ENCODE measurements at places on chromosomes 12 and 14. TPM values are rescaled to one million over a fixed set of nuclear protein-coding genes. Genes with fewer than 3 reads are reported as not detected.
A peak's percentile ranks its signal among the peaks of the same experiment; 100 is the strongest.

- DNase-seq, result no peak
Observed at GRCh38 chr12:39405580-39405979, 37.3 kb downstream of the KIF21A start.

POLE2 gene
- 2.0 TPM for total RNA-seq

KRT7 gene
- total RNA-seq, result 97.6 TPM

DNA sequence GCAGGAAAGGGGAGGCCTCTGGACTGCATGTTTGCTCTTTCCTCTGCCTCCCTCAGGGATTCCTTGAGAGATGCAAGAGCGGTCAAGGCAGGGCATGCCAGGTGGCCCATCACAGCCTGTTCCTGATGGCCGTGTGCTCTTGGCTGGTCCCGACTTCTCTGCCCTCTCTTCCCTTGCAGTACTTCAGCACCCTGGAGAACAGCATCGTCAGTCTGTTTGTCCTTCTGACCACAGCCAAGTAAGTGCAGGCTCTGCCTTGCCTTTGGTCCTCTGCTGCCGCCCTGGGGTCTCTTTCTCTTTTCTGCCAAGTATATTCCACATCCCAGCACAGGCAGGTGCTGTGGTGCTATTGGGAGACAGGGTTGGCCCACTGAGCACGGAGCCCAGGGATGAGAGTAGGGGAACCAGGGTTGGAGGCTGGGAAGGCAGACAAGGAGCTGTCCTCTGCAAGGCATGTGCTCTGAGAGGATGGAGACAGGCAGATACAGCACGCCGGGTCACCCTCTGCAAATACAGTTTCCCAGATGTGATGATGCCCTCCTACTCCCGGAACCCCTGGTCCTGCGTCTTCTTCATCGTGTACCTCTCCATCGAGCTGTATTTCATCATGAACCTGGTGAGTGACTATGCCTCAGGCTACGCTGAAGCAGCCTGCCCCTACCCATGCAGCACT, 51.9 kb downstream of the TPCN1 start:
- peak; percentile 10 for DNase-seq

GRCh38 chr14:20769421-20769820, 1.2 kb downstream of the EDDM3B start:
- DNase-seq, result no peak

DNA sequence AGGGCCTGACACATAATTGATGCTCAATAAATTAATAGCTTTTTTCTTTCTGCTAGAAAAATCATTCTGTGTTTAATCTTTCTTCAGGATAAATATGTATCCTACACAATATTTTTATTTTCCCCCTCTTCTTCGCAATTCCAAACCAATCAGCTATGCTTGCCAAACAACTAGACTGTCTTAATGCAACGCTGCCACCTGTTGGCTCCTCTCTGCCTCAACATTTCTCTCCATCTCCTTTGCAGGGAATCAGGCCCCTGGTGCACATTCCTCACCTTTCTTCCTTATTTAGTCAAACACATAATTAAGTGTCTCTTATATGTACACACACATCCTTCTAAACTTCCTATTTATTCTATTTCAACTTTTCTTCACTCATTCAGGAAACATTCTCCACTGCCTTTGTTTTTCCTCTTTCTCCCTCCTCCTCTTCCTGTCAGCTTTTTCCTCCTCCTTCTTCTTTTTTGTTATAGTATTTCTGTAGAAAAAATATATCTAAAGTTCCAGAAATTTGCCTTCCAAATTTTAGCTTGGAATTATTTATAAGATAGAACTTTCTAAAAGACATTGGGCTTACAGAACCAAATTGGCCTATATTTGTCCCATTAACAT, 406.0 kb downstream of the PRKD1 start:
- no peak for DNase-seq

PLEK2 gene
- 1.3 TPM for total RNA-seq

DNA sequence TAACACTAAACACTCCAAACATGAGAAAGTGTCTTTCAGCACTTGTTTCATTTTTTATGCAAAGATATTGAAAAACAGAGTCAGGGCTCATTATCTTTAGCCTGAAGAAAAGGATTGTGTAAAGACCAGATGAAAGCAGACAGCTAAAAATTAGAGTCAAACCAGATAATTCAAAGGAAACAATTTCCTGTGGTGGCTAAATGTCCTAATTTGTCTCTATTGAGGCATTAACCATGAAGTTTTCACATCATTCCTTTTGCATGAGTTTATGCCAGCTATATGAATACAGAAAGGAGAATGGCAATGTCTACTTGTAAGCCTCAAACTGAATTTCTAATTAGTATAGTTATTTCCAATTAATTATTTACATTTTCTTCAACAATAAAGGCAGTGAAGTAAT, 338.5 kb downstream of the FSCB start:
- DNase-seq, result no peak
